Inflammatory macrophage (primary cell): ENCODE measurements at places on chromosomes 12 and 14.

DNA sequence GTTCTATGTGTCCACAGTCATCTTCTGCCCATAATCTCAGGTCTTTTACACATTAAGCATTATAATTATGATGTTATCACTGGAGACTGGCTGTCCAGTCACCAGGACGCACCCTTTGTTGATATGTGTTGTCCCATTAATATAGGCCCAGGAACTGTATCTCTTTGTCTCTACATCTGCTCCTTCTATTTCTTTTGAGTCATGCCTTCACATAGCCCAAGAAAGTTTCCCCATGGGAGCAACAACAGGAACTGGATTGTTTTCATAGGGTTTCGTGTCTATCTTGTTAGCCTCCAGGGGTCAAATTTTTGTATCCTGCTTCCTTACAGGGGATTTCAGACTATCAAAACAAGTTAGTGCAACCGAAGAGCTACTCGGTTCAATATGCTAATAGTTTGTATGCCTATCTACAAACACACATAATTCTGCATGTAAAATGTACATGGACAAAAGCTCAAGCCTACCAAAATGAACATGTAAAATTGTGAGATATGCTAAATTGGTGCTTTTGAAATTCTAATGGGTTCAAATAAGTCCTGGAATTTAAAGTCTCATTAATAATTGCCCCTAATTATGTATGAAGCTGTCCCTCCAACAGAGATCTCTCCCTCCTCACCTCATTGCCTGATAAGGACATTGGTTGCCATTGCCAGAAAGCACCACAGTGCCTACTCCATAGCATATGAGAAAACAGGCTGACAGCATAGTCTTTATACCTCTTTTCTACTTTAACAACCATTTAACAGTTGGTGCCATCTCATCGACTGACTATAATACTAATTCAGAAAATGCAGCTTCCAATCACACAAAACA is 99.8 kb upstream of the DIO2 start:
- DNase-seq = no peak

DNA sequence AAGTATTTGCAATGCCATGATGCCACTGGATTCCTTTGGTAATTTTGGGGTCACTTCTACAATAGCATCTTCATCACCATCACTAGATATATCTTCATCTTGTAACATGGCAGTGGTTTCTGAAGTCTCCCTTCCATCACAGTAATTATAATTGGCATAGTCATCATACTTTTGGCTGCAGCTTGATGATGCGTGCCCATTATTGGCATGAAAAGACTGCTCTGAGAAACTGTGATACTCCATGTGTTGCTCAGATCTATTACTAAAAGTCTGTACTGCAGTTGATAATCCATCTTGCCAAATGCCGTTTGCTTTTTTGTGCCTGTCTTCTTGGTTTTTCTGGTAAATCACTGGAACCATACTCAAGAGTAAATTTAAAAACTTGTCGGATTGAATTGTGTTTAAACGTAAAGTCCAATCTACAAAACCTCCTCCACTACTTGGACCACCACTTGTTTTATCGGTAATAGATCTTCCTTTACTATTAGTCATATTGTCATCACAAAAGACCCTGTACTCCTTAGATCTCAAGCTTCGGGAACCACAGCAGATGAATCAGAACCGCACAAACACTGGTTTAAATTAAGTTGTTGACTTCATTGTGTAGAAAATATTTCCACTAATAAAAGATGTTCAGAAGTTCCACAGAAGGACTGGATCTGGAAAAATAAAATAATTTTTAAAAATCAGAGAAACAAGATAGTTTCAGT is 29.9 kb downstream of the SLC41A2 start:
- DNase-seq = no peak

- no peak for DNase-seq
Measured at GRCh38 chr12:124423761-124424515, 129.0 kb downstream of the RFLNA start.

- DNase-seq = no peak
Measured at GRCh38 chr12:119201789-119202543, 23.2 kb downstream of the HSPB8 start.

GRCh38 chr12:26790645-26790994 is 42.4 kb downstream of the ITPR2 start:
- no peak for DNase-seq

- no peak for DNase-seq
Measured at GRCh38 chr12:107718606-107719005, 33.0 kb downstream of the PWP1 start.

DNA sequence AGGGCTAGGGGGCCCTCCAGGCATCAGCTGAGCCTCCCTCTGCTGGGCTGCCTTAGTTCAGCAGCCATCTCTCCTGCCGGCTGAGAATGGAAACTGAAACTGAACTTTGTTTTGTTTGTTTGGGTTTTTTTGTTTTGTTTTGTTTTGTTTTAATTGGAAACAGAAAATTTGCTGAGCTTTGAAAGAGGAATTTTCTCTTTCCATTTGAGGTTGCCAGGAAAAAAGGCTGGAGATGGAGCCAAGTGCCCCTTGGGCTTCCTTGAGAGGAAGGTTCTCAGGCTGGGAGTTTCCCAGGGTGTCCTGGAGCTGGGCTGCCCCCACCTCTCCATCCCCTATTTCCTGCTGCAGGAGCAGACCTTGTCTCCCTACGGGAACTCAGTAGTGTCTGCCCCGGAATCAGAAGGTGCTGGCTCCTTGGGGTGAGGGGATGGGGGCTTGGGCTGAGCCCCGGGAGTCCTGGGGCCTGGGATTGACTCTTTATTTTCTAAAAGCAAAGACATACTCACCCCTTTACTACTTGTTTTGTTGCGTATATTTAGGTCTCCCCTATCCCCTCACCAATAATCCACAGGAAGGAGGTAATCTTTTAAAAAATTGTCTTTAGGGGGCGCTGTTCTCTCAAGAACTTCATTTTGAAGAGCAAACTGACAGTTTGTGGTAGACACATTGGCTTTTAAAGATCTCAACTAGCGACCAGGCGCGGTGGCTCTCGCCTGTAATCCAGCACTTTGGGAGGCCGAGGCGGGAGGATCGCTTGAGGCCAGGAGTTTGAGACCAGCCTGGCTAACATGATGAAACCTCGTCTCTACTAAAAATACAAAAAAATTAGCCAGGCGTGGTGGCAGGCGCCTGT is 21.3 kb upstream of the OASL start:
- peak; percentile 81 for DNase-seq

DNA sequence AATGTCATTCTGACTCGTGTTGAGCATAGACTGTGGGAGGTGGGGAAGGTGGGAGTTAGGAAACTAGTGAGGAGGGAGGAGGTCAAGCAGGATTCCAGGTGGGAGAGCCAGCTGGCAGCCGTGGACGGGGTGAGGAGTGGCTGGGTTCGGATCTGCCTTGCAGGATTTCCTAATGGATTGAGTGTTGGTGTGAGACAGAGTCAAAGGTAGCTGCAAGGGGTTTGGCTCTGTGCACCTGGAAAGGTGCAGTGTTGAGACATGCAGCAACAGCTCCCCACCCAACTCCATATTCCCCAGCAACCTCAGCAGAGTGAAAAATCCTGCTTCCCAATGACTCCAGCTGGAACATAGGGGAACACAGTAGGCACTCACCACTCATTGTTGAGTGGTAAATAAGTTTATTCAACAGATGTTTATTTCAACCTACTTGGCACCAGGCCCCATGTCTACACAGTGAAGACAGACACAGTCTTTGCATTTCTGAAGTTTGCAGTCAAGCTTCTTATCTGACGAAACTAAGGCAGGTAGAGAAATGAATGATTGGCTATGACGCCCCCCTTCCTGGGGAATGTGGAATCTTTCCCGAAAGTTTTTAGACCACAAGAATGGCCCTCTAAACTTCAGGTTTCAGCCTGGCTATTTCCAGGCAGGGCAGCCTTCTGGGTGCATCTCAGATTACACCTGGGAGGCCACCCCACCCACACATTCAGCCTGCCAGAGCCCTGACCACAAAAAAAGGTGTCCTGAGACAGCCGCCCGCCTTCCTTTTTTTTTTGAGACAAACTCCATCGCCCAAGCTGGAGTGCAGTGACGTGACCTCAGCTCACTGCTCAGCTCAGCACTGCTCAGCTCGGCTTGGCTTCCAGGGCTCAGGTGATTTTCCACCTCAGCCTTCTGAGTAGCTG is 37.9 kb upstream of the PLEKHG6 start:
- no peak for DNase-seq
